ENCODE measurements at places on chromosomes 1 and 21.

DNA sequence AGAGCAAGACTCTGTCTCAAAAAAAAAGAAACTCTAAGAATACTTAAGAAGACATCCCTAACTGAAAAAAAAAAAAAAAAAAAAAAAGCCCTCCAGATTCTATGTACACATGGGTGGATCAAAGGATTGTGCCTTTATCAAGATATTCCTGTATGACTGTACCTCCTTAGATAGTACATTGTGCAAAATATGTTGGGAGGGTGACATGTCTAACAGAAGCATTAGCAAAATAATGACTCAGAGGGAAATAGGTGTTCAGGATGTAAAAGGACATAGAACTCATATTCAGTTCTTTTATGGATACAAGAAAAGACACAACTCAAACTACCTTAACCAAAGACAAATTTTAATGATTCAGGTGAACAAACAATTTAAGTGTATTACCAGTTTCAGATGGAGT, 269.8 kb upstream of the KAZN start:
- no peak for DNase-seq

DNA sequence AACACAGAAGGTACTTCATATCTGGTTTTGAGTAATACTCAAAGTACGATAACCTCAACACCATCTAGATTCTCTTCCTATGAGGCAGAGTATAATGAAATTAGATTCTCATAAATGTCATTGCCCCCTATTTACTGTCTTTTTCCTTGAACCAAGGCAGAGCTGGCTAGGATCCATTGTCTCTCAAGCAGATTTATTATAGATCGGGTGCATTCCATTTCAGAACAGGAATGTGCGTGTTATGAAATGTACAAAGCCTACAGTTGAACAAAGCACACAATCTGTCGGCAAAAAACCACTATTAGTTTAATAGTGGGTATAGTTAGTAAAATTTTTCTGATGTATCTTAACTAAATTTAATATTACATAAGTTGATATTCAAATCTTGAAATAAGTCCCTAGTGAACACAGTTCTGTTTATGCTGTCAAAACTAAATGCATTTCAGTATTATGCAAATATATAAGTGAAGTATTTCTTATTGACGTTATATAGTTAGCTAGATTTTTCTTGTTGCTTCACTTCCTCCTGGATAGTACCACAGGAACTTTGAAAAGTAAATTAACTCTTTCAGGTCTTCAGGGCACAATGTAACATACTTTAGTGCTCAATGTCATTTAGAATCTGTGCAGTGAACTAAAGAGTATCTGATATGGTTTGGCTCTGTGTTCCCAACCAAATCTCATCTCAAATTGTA, 92.1 kb downstream of the DDAH1 start:
- DNase-seq = peak; percentile 50

DNA sequence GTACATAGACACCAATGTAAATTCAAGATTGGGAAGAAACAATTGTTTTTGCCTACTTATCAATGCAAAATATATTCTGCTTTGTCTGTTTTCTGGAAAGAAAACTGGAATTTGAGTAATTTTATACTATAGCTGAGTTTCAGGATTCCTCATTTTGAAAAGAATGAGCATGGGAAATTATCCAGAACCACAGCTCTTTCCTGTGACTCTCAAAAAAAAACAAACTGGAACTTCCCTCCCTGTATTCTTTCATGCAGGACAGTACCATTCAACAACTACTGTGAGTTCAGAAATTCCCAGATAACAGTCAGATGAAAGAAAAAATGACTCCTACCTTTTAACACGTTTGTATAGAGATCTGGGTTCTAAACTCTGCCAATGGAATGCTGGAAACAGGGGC, 372.4 kb downstream of the TGFB2 start:
- DNase-seq = peak; percentile 81

- DNase-seq = peak; percentile 35
These were observed 164.5 kb upstream of the UBE2U start for GRCh38 chr1:64038965-64039364.

- DNase-seq = no peak
These were observed 176.6 kb downstream of the GIPC2 start for GRCh38 chr1:78222225-78222959.

- peak; percentile 14 for DNase-seq
These were observed 620.5 kb upstream of the PKN2 start for GRCh38 chr1:88063605-88064004.

DNA sequence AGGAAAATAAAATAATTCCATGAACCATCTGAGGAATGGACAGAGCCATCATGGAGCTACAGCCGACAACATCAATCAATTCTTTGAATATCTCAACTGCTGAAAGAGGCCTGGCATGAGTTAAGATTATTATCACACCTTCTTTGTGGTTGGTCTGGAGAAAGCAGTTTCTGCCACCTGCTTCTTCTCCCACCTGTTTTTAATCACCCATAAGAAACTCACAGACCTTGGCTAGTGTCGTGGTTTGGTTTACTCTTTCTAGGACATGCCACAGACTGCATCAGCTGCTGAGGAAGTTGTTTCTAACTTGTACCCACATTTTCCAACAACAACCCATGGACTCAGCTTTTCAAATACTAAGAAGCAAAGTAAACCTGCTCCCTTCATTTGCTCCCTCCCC, 65.6 kb downstream of the NTPCR start:
- no peak for DNase-seq

GRCh38 chr1:4273243-4273642, 373.2 kb upstream of the C1orf174 start:
- DNase-seq = no peak

DNA sequence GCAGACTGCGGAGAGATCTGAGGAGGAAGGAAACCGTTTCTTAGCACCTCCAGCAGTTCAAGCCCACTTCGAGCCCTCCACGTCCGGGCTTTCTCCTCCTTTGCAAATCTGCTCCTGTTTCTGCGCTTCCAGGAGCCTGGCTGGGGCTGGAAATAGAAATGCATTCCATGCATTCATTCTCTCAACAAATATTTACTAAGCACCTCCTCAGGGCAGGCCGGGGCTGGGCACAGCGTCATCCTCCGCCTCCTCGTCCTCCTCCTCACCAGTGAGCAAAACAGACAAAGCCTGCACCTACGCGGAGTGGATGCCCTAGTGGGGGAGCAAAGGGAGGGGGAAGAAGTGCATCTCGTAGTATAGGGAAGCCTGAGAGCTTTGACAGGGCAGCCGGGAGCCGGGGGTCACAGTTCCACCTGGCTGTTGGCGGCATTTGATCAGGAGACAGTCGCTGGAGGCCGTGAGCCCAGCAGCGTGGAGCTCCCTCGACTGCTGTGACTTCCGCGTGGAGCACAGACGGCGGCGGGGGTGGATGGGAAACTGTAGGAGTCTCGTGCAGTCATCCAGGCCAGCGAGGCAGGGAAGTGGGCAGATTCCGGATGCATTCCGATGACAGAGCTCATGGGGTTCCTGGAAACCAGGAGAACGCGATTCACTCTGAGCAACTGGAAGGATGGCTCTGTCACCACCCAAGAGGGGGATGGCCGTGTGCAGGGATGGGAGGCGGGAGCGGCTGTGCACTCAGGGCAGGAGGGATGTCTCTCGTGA, 93.5 kb downstream of the SIK1 start:
- DNase-seq = peak; percentile 96

GRCh38 chr1:183467687-183468086, 4.6 kb upstream of the SMG7 start:
- no peak for DNase-seq

- no peak for DNase-seq
These were observed 35.0 kb downstream of the UBE2T start for GRCh38 chr1:202306535-202307345.

DNA sequence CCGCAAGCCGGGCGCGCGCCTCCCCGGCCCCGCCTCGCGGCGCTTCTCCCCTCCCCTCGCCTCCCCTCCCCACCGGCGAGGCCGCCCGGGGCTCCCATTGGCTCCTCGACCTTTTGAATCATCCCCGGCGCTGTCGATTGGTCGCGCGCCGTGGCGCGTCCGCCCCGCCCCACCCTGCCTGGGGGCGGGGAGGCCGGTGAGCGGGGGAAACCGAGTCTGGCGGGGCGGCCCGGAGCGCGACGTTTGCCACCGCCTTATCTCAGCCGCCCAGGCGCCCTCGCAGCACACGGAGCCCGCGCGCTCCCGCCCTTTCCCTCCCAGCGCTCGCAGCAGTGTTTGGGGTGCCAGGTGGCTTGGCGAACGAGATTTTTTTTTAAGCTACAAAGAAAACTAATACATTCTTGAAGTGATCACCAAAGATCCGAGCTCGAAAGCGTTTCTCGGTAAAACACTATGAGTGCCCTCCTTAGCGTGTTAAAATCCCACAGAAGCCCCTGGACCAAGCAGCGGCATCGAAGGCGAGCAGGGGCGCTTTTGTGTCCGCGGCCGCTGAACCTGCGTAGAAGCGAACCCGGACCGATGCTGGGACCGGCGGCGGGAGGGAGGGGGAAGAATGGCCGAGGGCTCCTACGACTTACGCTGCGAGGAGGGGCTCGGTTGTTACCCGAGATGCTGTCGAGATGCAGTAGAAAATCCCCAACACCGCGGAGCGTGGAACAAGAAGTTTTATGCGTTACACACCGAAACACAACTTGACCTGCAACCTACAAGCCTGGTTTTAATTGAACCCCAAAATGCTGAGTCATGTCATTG, 436 bp upstream of the LBR start:
- peak; percentile 85 for DNase-seq

DNA sequence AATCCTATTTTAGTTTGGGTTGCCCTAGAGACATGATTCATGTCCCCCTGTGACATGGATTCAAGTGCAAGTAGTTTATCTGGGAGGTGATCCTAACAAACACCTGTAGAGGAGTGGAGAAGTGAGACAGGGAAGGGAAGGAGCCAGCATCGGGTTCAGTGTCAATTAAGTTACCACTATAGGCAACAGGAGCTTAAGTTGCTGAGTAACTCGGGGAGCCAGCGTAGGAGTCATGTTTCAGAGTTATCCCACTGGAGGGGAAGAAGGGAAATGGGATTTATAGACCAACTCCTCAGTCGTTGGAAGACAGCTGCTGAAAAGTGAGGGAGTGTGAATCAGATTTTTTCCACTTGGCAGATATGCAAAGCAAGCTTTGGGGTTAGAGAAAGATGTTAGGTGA, 54.9 kb downstream of the SLC30A7 start:
- DNase-seq = peak; percentile 81

DNA sequence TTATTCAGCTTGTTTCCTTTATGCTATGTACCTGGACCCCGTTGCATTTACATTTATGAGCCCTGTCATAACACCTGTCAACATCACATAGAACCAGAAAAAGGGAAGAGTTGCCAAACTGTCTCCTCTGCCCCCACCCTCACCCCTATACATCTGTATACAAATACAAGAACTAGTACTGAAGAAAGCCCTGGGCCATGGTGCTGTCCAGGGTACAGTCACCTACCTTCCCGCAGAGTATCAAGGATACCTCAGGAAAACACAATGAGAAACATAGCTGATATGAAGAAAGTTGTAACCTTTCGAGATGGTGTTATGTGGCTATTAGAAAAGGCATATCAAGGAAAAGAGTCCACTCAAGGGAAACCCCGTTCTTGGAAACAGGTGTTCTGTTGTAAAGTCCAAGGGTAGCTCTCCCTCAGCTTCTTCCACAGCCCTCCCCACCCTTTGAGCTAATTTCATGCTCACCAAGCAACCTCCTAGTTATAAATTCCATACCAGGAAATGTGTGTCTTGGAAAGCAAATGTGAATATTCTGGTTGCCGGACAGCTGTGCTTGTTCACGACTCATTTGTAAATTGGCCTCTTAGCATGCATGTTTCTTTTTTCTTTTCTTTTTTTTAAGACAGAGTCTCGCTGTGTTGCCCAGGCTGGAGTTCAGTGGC, 16.7 kb upstream of the AVPR1B start:
- DNase-seq = no peak

DNA sequence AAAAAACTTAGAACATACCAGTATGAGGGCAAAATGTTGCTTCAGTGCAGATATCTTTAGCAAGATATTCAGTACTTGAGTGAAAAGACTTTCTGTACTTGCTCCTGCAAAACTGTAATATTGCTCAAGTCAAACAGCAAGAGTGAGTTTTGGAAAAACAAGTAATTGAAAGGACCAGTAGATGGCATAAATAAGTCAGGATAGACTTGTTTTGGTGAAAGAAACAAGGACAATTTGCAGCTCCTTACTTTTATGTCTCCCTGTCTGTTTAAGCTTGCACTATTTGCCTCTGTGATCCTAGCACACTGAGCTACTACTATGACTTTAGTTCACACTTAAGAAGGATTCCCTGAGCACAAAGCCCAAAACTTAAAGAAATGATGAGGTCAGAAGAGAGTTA, 39.1 kb downstream of the IFI44 start:
- peak; percentile 57 for DNase-seq

DNA sequence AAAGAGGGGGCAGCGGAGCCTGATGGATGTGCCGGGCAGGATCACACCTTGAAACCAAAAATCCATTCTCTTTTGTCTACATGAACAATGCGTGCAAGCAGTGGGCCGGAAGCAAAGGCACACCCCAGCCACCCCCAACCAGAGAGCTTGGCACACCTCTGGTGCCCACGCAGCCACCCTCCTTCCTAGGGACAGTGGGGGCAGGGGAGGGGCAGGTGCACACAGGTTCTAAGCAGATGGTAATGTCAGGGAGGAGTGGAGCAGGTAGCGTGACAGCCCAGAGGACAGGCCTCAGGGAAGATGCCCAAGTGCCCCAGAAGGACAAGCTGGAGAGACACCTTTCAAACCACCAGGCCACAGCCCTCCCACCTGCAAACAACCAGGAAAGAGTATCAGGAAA, 36.5 kb downstream of the SYF2 start:
- DNase-seq = no peak

- DNase-seq = no peak
These were observed 31.3 kb downstream of the UBE2U start for GRCh38 chr1:64234714-64235113.

- DNase-seq = no peak
These were observed 22.1 kb downstream of the SOX13 start for GRCh38 chr1:204094856-204095634.

DNA sequence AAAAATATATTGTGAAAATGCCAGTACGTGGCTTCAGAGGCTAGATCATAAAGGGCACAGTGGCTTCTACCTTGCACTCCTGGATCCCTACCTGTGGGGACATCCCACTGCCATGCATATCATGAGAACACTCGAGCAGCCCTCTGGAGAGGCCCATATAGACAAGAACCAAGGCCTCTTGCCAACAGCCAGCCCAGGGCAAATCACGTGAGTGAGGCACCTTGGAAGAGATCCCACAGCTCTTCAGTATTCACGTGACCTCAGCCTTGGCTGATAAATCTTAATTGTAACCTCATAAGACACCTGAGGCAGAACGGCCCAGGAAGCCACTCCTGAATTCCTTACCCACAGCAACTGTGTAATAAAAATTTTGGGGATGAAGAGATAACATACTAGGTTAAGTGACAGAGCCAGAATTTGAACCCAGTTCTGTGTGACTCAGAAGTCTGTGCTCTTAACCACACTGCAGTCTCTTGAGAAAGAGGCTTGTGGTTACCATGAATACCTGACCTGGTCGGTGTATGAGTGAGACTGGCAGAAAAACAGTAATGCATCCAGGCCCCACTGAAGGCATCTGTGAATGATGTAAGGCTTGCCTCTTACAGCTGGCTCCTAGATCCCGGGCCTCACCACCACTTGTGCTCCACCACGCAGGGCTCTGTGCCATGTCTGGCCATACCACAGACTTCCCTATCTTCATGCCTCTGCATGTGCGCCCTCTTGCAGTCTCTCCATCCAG, 6.9 kb upstream of the A3GALT2 start:
- peak; percentile 99 for DNase-seq
